GM12864 (cell line): ENCODE measurements at places on chromosomes 2 and 18.

DNA sequence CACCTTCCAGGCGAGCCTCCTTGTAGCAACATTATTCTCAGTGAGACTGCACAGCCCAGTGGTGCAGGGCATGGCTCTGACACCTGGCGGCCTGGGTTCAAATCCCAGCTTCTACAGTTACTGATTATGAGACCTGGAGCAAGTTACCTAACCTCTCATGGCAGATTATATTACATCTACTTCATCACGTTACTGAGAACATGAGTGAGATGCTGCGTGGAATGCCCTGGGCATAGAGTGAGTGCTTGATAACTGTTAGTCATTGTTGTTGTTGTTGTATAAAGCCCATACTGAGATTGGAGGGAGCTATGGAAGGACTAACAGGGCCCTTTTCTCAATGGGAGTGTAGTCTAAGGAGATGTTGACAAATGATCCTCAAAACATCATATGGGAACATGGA, 18.7 kb downstream of the PLCD4 start:
- DNase-seq: no peak

DNA sequence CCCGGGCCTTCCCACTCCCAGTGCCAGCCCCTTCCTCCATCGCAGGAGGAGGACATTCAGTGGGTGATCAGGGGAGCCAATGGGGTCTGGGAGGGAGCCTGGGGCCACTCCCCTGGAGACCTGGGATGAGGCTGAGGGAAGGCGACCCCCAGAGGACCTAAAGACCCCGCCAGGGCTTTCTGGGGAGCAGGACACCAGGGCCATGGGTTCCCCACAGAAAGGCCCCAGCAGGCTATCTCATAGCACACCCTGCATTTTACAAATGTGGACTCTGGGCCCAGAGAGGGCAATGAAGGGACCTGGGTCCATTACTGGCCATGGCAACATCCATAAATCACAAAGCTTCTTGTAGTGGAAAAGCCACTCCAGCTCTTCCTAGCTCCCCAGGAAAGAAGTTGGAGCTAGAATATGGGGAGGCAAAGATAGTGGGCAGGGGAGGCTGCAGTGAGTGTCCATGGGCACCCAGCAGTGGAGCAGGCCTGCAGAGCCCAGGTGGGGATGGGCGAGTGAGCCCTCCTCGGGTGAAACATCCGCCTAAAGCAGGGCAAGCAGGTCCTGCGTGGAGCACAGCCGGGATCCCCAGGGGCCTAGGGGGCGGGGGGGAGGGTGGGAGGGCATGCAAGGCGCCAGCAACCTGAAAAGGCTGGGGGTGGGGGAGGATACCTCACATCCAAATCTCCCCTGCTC, 13.8 kb downstream of the CYP26B1 start:
- no peak for DNase-seq

DNA sequence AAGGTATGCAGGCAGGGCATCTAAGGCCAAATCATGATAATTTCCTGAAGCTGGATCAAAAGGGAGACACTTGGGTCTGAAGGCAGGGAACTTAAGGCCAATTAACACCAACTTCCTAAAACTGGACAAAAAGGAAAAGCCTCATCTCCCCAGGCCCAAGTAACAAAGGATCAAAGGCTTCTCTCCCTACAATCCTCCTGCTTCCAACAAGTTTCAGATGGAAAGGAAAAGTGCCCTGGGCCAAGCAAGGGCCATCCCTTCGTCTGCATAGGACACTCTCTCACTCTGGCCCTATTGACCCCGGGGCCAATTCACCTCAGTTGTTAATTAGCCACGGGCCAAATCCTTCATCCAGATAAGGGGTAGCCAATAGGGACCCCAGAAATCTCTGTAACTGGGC, 1335.8 kb upstream of the CDH2 start:
- DNase-seq: no peak

DNA sequence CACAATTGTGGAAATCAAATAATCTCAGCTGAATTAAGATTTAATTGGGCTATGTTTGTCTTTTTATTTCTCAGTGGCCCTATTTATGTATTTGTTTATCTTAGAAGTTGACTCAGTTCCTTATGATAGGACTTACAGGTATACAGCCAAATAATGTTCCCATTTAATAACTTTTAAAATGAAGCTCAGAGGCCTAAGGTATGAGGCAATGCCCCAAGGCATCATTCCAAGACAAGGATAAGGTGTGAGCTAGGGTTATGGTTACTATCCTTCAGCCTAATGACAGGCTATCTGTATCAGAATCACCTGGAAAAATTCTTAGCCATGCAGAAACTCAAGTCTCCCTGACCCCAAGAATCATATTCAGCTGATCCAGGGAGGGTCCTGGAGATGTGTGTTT, 7.4 kb upstream of the NRBP1 start:
- DNase-seq: no peak

GRCh38 chr2:150292807-150293206, 194.7 kb downstream of the RND3 start:
- no peak for DNase-seq

GRCh38 chr2:105961599-105962146, 217.0 kb downstream of the NCK2 start:
- DNase-seq: no peak

- no peak for DNase-seq
Observed at GRCh38 chr2:15678346-15678745, 86.7 kb downstream of the DDX1 start.

DNA sequence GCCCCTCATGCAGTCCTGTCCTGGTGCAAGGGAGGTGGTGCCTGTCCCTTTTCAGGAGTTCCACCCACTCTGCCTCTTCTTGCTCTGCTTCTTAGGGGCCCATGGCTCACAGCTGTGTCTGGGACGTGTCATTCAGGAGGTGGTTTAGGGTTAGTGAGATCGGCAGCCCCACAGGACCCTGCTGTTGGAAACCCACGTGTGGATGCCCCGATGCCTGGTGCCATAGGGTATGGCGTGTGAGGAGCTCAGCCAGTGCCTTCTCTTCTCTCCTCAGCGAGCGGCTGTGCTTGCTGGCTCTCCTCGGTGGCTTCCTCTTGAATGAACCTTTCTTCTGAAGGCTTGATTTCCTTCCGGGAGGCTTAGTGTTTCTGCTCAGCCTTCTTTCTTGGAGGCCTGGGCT, 55.2 kb downstream of the LDLRAD4 start:
- DNase-seq: no peak

GRCh38 chr18:21978546-21979170, 190.7 kb upstream of the GATA6 start:
- DNase-seq: no peak

- DNase-seq: no peak
Observed at GRCh38 chr2:191432121-191432520, 186.9 kb downstream of the MYO1B start.

- DNase-seq: no peak
Observed at GRCh38 chr2:2007551-2008501, 263.5 kb upstream of the PXDN start.

DNA sequence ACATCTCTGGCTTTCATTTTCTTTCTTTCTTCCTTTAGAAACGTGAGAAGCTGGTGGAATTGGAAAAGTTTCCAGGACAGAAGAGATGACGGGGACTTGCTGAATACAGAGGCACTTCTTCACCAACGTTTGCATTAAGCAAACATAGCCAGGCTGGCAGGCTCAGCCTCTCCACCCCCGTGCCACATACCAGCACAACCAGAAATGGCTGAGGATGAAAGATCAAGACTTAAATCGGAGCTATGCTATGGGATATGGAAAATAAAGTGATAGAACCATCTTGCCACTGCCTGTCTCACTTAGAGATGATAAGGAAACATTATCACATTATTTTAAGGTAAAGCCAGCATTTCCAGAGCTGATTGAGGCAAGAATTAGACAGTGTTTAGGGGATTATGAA, 483.3 kb downstream of the BCL11A start:
- no peak for DNase-seq

DNA sequence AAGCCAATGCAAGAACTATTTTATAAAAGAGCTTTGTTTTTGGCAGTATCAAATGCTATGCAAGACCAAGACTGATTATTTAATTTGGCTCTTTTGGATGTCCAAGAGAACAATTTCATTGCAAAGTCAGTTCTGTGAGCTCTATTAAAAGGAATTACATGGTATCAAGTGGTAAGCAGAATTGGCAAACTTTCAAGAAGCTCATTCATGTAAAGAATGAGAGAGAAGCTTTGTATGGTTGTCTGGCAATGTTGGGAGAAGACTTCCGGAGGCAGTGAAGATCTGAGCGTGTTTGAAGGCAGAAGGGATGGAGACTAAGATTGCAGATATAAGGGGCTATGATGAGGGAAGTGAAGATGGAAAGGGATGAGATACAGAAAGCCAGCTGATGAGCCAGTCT, 49.6 kb downstream of the CPS1 start:
- DNase-seq: no peak

DNA sequence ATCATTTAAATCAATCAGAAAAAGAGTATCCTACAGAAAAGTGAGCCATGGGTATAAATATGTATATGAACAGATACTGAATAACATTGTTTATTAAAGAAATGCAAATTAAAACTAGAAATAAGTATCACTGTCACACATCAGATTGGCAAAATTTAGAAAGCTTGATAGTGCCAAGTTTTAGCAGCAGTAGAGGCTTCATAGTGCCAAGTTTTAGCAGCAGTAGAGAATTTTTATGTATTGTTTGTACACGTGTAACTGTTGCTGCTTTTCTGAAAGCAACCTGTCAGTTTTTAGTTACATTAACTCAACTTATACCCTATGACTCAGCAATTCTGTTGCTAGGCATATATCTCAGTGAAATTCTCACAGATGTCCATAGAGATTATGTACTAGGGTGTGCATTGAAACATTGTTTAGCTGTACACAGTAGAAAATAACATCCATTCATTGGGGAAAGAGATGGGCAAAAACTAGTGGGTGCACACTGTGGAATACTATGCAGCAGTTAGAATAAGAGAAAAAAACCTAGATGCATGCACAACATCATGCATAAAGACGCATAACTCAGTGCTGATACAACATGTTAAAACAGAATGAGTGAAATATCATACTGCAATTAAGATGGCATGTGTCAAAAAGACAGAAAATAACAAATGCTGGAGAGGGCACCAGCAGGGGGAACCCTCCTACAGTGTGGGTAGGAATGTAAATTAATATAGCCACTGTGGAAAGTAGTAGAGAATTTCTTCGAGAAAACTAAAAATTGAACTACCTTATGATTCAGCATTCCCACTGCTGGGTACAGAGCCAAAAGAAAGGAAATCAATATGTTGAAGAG, 294.5 kb upstream of the NT5C1B start:
- DNase-seq: no peak

DNA sequence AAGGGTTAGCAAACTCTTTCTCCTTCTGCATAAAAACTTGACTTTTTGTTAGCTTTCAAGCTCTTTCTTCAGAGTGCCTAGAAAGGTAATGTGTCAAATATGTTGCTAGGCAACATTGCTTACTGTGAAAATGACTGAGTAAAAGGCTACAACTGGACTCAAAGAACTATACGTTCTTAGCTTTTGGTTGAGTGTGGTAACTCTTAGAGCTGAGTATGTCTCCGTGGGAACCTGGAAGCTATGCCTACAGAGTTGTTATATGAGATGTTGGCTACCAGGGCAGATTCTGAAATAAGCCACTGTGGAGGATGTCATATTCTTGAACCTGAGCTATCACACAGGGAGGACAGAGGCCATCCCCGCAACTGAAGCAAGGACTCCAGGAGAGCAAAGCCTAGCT, 105.5 kb downstream of the ARL6IP6 start:
- no peak for DNase-seq

GRCh38 chr2:12020833-12021469, 274.5 kb downstream of the LPIN1 start:
- DNase-seq: no peak

- DNase-seq: no peak
Observed at GRCh38 chr2:174856447-174856846, 92.2 kb upstream of the CHRNA1 start.

DNA sequence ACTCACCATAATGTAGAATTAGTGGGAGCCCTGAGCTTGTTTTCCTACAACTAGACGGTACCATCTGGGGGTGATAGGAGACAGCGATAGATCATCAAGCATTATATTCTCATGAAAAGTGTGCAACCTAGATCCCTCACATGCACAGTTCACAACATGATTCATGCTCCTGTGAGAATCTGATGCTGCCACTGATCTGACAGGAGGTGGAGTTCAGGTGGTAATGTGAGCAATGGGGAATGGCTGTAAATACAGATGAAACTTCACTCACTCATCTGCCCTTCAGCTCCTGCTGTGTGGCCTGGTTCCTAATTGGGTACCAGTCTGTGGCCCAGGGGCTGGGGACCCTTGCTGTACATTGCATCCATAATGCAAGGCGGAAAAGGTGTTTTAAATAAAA, 60.7 kb downstream of the USP34 start:
- DNase-seq: no peak

DNA sequence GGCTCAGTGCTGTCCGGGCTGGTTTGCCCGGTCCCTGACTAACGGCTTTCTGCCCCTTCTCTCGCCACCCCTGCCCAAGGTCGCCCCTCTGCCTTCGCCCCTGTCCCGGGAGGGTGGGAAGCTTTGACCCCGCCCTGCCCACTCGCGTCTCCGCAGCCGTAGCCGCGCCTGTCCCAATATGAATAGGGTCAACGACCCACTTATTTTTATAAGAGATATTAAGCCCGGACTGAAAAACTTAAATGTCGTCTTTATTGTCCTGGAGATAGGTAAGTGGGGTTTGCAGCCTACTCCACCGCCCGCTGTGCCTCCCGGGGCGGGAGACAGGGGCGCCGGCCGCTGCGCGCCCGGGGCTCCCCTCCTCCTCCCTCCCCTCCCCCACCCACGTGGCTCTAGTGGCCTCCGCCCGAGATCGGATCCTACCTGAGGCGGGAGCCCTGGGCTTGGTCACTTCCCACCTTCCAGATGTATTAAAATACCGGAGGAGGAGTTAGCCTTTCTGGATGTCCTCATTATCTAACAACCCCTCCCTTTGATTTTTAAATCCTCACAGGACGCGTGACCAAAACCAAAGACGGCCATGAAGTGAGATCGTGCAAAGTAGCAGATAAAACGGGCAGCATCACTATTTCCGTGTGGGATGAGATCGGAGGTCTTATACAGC, 633 bp downstream of the NABP1 start:
- DNase-seq: no peak

DNA sequence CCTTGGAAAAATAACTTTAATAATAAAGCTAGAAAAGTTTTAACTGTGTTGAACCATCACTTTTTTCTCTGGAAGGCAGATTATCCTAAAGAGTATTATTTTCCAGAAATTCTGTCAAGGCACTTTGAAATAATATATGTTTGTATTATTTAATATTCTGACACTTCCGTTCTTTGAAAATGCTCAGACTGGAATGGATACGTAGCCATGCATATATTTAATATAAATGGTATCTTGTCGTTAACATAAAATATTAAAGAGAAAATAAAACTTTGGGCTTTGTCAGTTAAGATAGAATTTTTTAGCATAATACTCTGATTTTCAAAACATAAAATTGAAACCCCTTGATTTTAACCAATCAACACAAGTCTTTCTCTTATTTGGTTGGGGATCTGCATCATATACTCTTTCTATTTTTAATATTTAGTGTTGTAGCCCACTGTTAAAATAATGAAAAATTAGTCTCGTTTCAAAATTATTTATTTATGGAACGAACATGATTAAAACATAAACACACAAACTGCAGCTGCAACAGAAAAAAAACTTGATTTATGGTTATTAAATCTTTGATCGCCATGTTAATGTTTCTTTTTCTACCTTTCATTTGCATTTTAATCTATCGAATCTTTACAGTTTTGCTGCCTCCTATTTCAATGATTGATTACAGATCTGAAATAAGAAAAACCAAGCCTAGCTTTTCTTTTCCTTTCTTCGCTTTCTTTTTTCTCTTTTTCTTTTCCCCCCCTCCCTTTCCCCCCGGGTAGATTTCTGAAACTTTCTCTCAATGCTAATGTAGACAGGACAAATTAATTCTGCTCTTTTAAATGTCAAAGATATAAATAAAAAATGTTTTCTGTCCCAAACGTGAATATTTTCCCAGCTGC, 145.5 kb downstream of the MEIS1 start:
- no peak for DNase-seq

- no peak for DNase-seq
Observed at GRCh38 chr18:5912566-5912965, 17.2 kb upstream of the TMEM200C start.
